Stimulated activated CD4-positive, alpha-beta T cell treated with anti-CD3 and anti-CD28 coated beads, Interleukin-15, amount 100 ng/mL, for 24 hours (primary cell): ENCODE measurements at places on chromosomes 5 and 9.

GRCh38 chr9:32928912-32929311 is 72.5 kb downstream of the APTX start:
- no peak for DNase-seq

DNA sequence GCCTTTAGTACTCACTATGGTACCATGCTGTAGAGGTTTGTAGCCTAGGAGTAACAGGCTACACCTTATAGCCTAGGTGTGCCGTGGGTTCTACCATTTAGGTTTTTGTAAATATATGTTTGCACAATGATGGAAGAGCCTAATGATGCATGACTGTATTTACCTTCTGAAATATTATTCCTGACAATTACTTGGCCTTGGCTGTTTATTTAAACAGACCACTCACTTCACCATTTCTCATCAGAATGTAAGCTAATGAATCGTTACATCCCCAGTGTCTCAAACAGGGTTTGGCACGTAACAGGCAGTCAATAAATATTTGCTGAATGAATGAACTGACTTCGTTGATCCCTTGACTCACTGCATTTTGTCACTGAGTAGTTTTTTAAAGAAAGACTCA is 93.1 kb downstream of the MED27 start:
- no peak for DNase-seq

- no peak for DNase-seq
Observed at GRCh38 chr5:9919306-9920030, 289.3 kb upstream of the TAS2R1 start.

GRCh38 chr9:27485158-27485557 is 38.9 kb upstream of the IFNK start:
- DNase-seq, result no peak

GRCh38 chr5:52915176-52915875 is 73.8 kb upstream of the ITGA2 start:
- DNase-seq, result peak; percentile 52
